ENCODE measurements at places on chromosomes 5 and 9.

GRCh38 chr9:118108971-118109370 is 404.8 kb downstream of the TLR4 start:
- no peak for DNase-seq

DNA sequence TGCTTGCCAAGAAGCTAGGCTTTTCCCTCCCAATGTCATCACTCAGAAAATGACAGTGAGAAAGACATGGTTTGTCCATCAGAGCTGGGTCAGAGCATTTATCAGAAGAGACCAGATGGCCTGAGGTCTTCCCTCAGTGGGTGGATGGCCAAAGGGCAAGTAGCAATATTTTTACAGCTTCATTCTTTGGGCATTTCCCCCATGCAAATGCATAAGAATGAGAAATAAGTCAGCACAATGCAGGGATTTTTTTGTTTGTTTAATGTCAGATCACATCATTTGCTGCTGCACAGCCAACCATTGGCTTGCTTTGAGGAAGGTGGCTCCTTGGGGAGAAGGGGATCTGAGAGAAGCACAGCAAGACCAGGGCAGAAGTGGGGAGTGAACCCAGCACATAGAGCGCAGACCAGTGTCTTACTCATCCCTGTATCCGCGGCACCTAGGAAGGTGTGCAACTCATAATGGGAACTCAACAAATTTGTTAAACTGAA is 209.6 kb downstream of the SEMA6A start:
- DNase-seq: no peak

DNA sequence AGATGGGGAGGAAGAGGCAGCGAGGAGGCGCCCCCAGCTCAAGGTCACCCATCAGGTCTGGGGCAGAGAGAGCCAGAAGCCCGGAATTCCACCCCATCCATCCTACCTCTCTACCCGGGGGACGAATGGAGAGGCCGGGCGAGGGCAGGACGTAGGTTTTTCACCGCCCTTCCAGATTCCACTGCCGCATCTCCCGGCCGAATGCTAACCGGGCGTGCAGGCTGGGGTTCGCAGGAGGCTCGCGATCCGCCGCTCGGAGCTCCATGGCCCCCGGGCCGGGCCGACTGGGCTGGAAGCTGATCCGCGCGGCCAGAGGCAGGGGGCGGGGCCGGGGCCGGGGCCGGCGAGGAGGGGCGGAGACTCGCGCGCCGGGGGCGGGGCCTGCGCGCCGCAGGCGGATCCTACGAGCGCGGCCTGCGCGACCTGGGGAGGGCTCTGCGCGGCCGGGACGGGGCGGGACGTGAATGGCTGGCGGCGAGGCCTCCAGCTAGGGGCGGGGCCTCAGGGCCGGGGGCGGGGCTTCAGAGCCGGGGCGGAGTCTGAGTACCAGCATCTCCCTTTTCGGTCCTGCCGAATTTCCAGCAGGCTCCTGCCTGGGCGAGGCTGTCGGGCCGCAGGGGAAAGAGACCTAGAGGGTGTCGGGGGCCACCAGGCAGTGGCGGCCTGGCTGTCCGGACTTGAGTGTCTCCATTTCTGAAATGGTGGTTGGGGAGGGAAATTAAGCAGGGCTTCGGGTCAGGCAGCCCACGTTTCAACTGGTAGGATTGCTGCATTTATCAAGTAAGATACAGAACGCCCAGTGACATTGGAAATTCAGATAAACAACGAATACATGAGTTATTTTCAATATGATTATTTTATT is at the start of gene ST6GALNAC4:
ST6GALNAC4 (minus strand) TSS at position 322 of the 862 bp plus-strand sequence. CDS start 622 bp downstream, outside the sequence.
- peak; percentile 91 for DNase-seq

DNA sequence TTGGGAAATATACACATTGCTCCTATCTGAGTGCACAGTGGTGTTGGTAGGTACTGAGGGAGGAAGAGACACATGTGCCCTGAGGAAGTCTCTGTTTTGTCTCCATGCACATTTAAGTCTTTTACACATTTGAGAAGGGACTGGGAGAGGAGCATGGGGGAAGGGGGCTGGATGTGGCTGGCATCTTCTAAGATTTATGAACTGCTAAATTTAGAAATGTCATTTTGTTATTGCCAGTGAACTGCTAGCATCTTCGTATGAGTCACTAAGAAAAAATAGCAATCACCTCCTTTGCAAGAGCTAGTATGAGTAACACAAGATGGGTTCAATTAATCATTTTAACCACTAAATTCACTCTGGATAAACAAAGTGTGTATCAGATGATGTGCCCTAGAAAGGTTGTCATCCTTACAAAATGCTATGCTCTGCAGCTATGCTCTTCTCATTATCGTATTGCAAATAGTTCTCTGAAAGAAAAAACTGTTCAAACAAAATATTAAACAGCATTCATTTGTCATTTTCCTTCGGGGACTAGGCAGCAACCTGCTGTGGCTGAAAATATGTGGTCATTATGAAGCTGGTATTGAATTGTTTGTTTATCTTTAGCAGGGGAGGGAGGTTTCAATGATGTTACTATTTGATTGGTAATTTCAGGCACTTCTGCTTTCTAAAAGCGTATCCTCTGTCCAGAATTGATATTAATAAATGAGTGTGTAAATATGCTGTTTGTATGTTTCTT is 236.5 kb downstream of the DMRTA1 start:
- peak; percentile 84 for DNase-seq

- DNase-seq: no peak
Measured at GRCh38 chr9:100351508-100351907, 1.2 kb downstream of the TEX10 start.

GRCh38 chr9:112360047-112360804 is 19.7 kb upstream of the HSDL2 start:
- DNase-seq: peak; percentile 39

- DNase-seq: peak; percentile 41
Measured at GRCh38 chr9:115883467-115884329, 269.9 kb upstream of the PAPPA start.

DNA sequence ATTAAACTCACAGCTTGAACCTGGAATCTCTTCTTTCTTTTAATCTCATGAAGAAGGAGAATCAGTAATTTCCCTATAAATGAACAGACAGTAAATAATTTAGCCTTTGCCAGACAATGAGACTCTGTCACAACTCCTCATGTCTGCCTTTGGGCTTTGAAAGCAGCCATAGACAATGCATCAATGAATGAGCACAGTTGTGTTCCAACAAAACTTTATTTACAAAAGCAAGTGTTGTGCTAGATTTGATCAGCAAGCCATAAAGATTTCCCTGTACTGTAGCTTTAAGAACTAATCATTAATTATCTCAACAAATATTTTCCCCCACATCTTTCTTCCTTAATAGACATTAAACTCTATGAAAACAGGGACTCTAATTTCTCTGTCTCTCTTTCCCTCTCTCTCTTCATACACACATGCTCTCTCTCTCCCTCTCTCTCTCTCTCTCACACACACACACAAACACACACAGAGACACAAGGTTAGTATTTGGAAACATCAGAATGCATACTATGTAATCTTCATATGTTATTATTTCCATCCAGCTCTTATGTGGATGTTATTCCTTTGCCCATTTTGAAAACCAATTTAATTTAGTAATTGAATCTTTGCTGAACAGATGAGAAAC is 1209.8 kb upstream of the CDH6 start:
- DNase-seq: no peak

GRCh38 chr9:132879457-132880323 is 992 bp downstream of the SPACA9 start:
- no peak for DNase-seq

All from fibroblast of gingiva (primary cell).